ENCODE measurements at places on chromosomes 2 and 18. TPM values are rescaled to one million over a fixed set of nuclear protein-coding genes. Genes with fewer than 3 reads are reported as not detected.

Gene DNAH6
- 0.14 TPM for polyA plus RNA-seq

Gene STAT1
- 38.4 TPM for polyA plus RNA-seq

Gene GALR1
- not detected for polyA plus RNA-seq

Gene CCBE1
- polyA plus RNA-seq = 3.9 TPM

- DNase-seq = no peak
These were observed 147.6 kb upstream of the CCDC68 start for GRCh38 chr18:55106906-55107305.

- DNase-seq = no peak
These were observed 11.6 kb downstream of the KANSL3 start for GRCh38 chr2:96626553-96626942.

DNA sequence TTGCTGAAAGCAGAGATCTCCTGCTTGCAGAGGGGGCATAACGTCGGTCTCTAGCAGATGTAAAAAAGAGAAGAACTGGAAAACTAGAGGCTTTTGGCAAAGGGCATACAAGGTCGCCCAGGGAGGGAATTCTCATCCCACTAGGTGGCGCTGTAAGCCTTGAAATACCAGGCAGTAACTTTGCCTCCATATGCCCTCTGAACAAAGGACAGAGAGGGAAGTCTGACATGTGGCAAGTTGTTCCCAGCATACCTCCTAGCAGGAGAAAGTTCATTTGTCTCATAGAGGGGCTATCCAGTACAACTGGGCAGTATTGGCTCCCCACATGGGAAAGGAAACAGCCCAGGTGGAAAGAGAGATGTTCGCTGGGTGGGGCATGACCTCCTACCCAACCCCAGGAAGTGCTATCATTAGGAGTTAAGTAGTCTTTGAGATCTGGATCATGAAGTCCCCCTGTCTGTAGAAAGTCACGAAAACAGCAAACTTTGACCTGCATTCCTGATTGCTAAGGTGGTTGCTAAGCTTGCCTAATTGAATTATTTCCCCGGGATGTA is 39.9 kb downstream of the STK17B start:
- no peak for DNase-seq

DNA sequence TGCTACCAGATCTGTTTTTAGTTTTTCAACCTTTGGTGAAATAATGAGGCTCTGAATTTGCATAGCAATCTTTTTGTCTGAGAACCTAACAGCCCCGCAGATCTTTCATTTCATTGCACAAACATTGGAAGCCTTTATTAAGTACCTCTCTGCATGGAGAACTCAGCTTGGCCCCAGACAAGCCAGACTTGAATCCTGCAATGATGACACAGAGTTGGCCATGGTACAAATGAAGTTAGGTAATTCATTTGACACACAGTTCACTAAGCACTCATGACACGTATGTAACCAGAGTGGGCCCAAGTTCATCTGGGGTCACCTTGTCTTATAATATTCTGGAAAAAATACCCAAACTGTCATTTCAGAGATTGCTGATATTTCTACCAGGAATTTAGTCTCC is 439.1 kb upstream of the ID2 start:
- no peak for DNase-seq

GRCh38 chr2:182191061-182191460 is 205.4 kb downstream of the PPP1R1C start:
- DNase-seq = no peak

GRCh38 chr2:191724015-191724414 is 46.1 kb downstream of the NABP1 start:
- DNase-seq = no peak

DNA sequence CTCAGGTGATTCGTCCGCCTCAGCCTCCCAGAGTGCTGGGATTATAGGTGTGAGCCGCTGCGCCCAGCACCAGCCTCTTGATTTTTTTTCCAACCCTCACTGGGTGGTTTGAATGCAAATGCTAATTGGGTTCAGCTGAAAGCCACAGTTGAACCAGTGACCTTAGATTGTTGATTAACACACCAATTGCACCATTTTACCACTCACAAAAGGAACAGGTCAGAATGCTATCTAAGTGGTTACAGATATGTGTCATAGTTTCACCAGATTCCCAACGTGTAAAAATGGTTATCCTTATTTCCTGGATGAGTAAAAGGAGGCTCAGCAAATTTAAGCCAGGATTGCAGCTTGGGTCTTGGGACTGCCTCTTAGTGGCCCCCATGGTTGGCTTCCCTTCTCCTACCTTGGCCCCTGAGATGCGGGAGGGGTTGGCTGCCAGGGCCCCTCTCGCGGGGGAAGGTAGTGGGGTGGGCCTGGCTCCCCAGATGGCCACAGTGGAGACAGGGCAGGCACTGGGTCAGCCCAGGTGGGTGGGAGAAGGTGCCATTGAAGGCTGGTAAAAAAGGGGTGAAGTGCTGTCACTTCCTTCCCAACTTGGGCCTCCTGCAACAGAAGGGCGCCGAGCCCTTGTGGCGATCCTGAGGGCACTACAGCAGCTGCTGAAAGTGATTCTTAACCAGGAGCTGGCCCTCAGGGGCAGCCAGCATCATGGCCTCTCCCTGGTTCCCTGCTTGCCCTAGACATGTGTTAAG is 164.9 kb upstream of the HAAO start:
- no peak for DNase-seq

DNA sequence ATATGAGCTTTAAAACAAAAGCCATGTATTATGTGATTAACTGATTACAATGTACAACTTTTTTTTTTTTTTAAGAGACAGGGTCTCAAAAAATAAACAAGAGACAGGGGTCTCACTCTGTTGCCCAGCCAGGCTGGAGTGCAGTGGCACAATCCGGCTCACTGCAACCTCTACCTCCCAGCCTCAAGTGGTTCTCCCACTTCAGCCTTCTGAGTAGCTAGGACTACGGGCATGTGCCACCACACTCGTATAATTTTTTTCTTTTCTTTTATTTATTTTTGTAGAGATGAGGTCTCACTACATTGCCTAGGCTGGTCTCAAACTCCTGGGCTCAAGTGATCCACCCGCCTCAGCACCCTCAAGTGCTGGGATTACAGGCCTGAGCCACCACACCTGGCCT is 103.1 kb downstream of the ATAD2B start:
- DNase-seq = no peak

- no peak for DNase-seq
These were observed 534.2 kb downstream of the SPAG16 start for GRCh38 chr2:213818436-213818835.

All from muscle of arm (tissue), 14 donors.